ENCODE measurements at places on chromosomes 2 and 18. TPM values are rescaled to one million over a fixed set of nuclear protein-coding genes. Genes with fewer than 3 reads are reported as not detected.

The MATN3 gene
- 0.30 TPM for total RNA-seq

The TANC1 gene
- total RNA-seq = 43.7 TPM

The UGT1A7 gene
- total RNA-seq = 0.30 TPM

The KIF5C gene
- 2.3 TPM for total RNA-seq

The HOXD13 gene
- not detected for total RNA-seq

The TOGARAM2 gene
- total RNA-seq = 0.69 TPM

The GCG gene
- total RNA-seq = not detected

The RESP18 gene
- not detected for total RNA-seq

The ST8SIA3 gene
- not detected for total RNA-seq

The PCGF1 gene
- 8.1 TPM for total RNA-seq

The LCT gene
- total RNA-seq = under 0.01 TPM

The ABCG8 gene
- under 0.01 TPM for total RNA-seq

The CYS1 gene
- total RNA-seq = 1.3 TPM

The NR4A2 gene
- 5.9 TPM for total RNA-seq

The IL37 gene
- 2.0 TPM for total RNA-seq

The ACTR3 gene
- total RNA-seq = 104 TPM

The COL4A3 gene
- total RNA-seq = 0.20 TPM

The SERPINB10 gene
- total RNA-seq = 3.9 TPM

The TXNDC2 gene
- total RNA-seq = not detected

The UGT1A4 gene
- not detected for total RNA-seq
